ENCODE measurements at places on chromosomes 2 and 18. TPM values are rescaled to one million over a fixed set of nuclear protein-coding genes. Genes with fewer than 3 reads are reported as not detected.
A peak's percentile ranks its signal among the peaks of the same experiment; 100 is the strongest.

DNA sequence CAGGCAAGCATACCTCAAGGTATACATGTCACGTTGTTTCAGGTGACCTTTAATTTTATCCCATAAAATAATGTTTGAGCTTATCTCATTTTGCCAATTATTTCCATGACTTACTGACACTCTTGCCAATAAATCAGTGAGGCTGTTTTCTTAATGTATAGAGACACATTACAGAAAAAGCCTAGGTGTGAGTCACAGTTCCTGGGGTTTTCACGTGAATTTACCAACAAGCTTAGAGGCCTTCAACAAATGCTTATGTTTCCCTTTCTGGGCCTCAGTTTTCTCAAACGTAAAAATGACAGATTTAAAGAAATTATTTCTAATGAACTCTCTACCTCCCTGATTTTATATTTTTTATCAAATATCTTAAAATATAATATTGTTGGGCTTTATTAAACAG, 517.5 kb upstream of the SPHKAP start:
- no peak for DNase-seq

DNA sequence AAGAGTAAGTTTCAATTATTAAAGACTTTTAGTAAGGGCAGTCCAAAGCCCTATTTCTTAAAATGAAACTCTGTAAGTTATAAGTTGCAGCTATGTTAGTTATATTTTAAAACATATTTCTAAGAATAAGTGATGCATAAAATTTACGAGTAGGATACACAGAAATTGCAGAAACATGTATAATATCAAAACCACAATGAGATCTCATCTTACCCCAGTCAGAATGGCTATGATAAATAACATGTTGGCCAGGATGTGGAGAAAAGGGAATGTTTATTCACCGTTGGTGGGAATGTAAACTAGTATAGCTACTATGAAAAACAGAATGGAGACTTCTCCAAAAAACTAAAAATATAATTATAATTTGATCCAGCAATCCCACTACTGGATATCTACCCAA, 201.2 kb downstream of the CBLN2 start:
- no peak for DNase-seq

GRCh38 chr2:142582317-142582716, 295.1 kb upstream of the KYNU start:
- DNase-seq: peak; percentile 29

- no peak for DNase-seq
Observed at GRCh38 chr2:73307720-73308119, 14.4 kb upstream of the EGR4 start.

DNA sequence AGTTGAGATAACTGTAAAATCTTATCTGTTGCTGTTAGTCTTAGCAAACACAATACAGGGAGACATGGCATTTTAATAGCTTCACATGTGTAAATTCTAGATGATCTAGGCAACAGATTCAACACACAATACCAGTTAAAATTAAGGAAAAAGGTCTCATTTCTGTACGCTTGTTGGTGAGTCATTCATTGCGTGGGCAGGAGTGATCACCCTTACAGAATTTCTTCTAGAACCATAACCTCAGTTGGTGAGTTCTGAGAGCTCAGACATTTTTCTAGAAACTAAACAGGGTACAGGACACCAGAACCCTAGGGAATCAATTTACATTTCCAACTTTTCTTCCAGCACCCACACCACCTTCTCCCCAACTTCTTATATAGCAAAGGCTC, 81.9 kb downstream of the SLC8A1 start:
- no peak for DNase-seq

DNA sequence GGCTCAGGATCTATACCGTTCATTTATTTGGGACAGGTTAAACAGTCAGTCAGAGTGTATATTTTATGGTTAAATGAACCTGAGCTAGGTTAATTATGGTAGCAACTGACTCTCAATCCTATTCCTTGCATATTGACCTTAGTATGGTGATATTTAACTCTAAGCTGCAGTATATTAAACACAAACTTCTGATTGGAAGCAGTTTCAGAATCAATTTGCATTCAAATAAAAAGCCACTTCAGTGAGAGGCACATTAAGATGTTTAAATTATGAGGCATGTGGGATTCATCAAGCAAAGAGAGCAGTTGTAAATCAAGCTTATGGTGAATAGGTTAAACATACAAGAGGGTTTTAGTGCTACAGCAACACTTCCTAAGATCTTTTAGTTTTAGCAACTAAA, 40.4 kb downstream of the FRZB start:
- DNase-seq: no peak

DNA sequence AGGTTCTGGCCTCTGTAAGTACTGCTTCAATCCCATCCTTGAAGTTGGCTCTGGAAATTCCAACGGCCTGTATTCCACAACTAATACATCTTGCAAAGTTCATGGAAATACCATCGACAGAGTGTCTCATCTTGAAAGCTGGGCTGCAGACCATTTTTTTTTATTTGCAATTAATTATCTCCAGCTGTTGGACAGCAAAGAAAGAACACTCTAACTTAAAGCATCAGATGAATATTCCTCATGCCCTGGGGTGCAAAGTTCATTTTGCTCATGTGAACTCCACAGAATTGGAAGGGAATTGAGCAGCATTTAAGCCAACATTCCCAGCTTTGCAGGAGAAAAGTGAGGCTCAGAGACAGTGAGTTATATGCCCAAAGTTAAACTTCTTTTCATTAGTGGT, 96.5 kb upstream of the PIEZO2 start:
- DNase-seq: no peak

GRCh38 chr2:192885569-192886160, 690.9 kb upstream of the TMEFF2 start:
- DNase-seq: peak; percentile 46

GRCh38 chr2:95333888-95334338, 36.8 kb downstream of the KCNIP3 start:
- peak; percentile 50 for DNase-seq

- no peak for DNase-seq
Observed at GRCh38 chr2:240948086-240948485, 42.0 kb downstream of the CROCC2 start.

- DNase-seq: no peak
Observed at GRCh38 chr2:191664823-191665677, 12.9 kb upstream of the NABP1 start.

- DNase-seq: no peak
Observed at GRCh38 chr2:17950006-17950405, 71.5 kb downstream of the KCNS3 start.

DNA sequence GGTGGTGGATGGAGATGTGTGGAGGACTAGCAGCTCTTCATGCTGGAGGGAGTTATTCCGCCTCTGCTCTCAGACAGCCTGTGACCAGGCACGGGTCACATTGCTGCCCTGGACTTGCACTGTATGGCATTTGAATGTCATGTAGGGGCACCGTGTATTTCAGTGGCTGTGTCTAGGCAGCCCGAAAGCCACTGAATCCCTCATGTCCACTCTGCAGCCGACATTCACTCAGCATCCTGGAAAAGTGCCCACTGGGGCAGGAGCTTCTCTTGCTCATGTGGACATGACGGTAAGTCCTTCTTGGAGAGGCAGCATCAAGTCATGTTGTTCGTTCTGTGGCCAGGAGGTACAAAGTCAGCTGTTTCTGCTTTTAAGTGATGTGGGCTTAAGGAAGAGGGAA, 127.9 kb downstream of the SH3RF3 start:
- DNase-seq: no peak

DNA sequence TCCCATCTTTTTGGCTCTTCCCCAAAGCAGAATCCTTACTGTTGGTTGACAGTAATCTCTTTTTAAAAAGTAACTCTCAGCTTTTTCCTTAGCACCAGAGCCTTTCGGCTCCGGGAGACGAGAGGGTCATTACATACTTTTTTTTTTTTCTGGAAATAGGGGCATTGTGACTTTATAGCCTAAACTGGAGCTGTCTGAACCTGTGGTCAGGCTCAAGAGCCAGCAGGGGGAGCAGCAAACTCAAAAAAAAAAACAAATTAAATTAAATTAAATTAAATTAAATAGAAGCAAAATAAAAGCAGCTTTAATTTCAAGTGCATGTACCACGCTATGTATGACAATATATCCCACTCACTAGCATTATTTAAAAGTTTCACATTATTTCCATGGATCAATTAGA, 156.6 kb downstream of the DTNA start:
- DNase-seq: peak; percentile 2

DNA sequence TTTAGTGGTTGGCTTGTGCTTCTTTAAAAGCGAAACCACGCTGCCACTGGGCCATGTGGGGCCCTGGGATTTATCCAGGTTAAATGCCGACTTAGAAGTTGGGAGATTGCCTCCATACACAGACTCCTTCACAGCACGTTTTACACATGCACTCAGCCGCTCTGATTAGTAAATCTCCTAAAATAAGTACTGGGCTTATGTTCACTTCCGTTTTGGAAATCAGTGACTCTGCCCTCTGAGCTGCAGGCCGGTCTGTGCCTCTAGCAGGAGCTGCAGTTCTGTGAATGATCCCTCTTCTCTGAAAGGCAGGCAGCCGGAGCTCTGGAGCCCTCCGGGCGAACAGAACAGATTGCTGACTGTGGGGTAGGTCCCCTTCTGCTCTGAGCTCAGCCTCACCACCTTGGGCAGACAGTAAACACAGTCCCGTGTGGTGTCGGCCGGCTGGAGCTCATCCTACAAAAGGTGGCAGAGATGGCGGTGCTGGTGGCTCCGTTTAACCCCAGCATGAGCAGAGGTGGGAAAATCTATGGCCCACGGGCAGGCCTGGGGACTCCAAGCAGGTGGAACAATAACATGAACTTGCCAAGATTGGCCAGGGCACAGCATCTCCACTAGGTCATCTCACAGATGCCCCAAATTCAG, 9.8 kb upstream of the RAB17 start:
- DNase-seq: no peak

GRCh38 chr2:207467716-207468347, 61.9 kb upstream of the CREB1 start:
- DNase-seq: no peak

DNA sequence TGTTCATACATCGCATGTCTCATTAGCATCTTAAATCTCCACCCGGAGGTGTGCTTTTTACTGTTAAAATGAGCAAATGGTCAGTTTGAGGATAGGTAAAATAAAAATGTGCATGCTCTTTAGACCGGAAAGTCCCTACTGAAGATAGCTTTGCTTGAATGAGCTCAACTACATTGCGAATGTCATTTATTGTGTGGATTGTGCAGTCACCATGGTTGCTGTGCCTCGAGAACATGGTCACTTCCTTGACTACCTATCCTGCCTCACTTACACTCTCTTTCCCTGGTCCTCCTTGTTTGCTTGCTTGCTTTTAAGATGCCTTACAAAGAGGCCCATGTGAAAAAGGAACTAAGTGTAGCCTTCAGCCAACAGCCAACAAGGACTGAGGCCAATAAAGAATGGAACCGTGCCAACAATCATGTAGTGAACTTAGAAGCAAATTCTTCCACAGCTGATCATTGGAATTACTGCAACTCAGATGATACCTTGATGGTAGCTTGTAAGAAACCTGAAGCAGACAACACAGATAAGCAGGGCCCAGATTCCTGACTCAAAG, 72.2 kb upstream of the BARD1 start:
- no peak for DNase-seq

DNA sequence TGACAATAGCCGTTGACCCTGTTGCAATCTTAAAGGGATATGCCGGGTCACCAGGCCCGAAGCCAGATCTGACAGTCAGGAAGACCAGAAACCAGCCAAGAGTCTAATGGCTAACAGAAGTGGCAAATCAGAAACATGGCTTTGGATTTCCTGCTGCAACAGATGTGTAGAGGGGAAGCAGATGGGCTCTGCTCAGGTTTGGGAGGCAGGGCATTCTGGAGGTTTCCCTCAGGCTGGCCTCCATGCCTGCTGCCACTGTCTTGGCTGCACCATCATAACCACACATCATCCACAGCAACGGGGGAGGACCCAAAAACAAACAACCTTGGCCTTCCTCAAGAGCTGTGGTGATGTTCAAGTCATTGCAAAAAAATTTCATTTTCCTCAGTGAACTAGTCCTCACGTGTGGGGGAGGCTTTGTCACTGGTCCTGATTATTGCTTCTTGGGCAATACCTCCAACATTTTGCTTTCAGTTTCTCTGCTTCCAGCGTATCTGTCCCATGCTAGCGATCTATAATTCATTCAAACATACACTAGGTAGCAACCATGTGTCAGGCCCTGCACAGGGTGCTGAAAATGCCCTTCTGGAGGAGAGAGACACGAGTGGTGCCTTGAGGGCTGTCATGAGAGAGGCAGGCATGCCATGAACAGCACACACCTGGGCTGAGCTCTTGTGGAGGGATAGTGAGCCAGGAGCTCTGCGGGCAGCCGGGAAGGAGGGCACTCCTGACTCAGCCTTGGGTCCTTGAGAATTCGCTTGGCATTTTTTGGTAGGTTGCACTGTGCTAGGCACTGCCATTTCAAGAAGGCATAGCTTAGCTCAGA, 48.2 kb upstream of the LGALSL start:
- DNase-seq: no peak

HDHD2 gene
- 8.4 TPM for total RNA-seq

DOK6 gene
- total RNA-seq: not detected

CELF4 gene
- total RNA-seq: not detected

LINC00305 gene
- not detected for total RNA-seq

MSH2 gene
- total RNA-seq: 36.4 TPM

C2orf78 gene
- not detected for total RNA-seq

POU3F3 gene
- not detected for total RNA-seq

LONRF2 gene
- 0.29 TPM for total RNA-seq

IL1B gene
- 0.13 TPM for total RNA-seq

All from HT-29 (cell line).